ENCODE measurements at places on chromosomes 1 and 21. TPM values are rescaled to one million over a fixed set of nuclear protein-coding genes. Genes with fewer than 3 reads are reported as not detected.
A peak's percentile ranks its signal among the peaks of the same experiment; 100 is the strongest.

Gene FCRLB
- total RNA-seq: 0.10 TPM

DNA sequence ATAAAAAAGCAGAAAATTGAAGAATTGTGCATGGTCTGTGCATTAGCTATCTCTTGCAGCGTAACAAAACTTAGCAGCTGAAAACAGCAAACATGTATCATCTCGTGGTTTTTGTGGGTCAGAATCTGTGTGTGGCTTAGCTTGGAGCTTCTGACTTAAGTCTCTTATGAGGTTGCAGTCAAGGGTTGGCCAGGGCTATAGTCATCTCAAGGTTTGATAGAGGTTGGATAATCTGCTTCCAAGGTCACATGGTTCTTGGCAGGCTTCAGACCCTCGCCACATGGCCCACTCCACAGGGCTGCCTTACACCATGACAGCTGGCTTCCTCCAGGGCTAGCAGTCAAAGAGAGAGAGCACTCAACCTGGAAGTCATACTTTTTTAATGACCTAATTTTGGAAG, 35.9 kb downstream of the CNST start:
- DNase-seq: peak; percentile 30

Gene TNFRSF18
- total RNA-seq: 31.0 TPM

GRCh38 chr1:65658122-65658521, 134.6 kb upstream of the PDE4B start:
- no peak for DNase-seq

DNA sequence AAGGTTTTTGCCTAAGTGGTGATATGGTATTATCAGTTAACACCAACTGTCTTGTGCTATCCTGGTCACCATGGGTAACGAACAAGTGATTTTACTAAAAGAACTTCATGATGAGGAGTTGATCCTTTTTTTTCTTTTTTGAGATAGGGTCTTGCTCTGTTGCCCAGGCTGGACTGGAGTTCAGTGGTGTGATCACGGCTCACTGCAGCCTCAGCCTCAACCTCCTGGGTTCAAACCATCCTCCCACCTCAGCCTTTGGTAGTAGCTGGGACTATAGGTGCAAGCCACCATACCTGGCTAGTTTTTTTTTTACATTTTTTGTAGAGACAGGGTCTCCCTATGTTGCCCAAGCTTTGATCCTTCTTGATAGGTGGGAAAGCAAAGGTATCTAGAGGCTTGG, 5.1 kb downstream of the METTL13 start:
- no peak for DNase-seq

DNA sequence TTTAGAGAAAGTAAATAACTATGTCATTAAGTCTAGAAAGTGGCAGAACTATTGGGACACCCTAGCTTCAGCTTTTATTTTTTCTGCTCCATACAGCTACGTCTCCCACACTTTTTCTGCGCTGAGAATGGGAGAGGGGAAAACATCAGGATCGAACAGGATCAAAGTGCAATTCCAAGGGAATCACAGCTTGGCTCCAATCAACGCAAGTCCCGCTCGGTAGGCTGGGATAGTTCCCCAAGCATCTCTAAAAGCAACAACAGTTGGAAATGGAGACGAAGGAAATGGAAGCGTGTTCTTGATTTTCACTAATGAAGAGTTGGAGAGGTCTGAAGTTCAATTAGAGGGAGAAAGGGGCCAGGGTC, 536 bp downstream of the HMGCL start:
- no peak for DNase-seq

DNA sequence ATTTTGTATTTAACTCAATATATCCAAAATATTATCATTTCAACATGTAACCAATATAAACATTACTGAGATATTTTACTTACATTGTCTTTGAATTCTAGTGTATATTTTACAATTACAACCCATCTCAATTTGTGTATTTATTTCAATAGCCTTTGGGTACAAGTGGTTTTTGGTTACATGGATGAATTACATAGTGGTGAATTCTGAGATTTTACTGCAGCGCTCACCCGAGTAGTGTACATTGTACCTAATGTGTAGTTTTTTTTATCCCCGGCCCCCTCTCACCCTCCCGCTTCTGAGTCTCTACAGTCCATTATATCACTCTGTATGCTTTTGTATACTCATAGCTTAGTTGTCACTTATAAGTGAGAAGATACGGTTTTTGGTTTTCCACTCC, 117.0 kb upstream of the GALNT2 start:
- DNase-seq: no peak

DNA sequence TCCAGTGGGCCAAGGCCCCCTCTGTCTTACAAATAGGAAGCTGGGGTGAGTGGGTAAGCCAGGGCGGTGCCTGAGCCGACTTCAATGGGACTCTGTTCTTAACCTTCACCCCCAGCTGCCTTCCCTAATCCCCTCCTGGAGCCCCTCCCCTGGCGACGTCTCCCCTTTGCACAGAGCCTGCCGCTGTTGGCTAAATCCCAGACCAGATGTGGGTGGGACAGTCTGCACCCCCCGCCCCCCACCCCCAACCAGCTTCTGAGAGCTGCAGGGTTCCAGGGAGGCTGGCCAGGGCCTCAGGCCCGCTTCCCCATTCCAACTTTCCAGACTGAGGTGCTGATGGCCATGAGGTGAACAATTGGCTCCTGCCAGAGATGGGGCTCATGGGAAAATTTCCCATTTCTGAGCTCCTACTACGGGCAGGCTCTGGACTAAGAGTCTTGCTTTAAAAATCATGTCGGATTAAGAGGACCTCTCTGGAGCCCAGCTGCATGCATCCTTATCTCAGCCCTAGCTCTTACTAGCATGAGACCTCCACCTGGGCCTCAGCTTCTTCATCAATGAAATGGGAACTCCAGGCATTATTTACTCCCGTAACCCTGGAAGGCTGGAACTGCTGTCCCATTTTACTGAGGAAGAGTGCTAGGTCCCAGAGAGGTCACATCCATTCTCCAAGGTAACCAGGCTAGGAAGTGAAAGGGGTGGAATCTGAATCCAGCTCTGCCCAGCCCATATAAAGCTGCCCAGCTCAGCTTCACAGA, 6.4 kb downstream of the COL8A2 start:
- DNase-seq: no peak

Gene ATP1A4
- total RNA-seq: not detected
